ENCODE measurements at places on chromosomes 16 and 17. TPM values are rescaled to one million over a fixed set of nuclear protein-coding genes. Genes with fewer than 3 reads are reported as not detected.

DNA sequence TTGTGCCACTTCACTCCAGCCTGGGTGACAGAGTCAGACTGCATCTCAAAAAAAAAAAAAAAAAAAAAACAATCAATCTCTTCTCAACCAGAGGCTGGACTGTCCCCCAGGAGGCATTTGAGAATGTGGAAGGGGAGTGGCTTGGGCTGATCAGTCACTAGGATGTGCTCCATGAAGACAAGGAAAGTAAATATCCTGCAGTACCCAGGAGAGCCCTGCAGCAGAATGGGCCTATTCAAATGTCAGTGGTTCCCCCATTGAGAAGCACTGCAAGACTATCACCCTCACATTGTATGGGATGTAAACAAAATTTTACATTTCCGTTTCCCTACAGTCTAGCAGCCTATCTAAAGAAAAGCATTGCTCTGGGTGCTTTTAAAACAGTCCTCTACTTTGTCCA lies 70.3 kb downstream of the DNAH9 start:
- no peak for DNase-seq

Gene CRISPLD2
- total RNA-seq, result 3.3 TPM

Gene RCVRN
- 0.21 TPM for total RNA-seq

Gene KRT40
- not detected for total RNA-seq

Gene CDYL2
- 8.4 TPM for total RNA-seq

Gene TBC1D26
- total RNA-seq, result not detected

Gene CXCL16
- 96.1 TPM for total RNA-seq
